ENCODE measurements at places on chromosomes 2 and 18.

GRCh38 chr2:112253261-112253815, 1.5 kb downstream of the ZC3H8 start:
- no peak for DNase-seq

GRCh38 chr2:236795169-236795860, 225.7 kb downstream of the ACKR3 start:
- no peak for DNase-seq

- DNase-seq = no peak
These were observed 721.4 kb upstream of the CNTNAP5 start for GRCh38 chr2:123303731-123304130.

DNA sequence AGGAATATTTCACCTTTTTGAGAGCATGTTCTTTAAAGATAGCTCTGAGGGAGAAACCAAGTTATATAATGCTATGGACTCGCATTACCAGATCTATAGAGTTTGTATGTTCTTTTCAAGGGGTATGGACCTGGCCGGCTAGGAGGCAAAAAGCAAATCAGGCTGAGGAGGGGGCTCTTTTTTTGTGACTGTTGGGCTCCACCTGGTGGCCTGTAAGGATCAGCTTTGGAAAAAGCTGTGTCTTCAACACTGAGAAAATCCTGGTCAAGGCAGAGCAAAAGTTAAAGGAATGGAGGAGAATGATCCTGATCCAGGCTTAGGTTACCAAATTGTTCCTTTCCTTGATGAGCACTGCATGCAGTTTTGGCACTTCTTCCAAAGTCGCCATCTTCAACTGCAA, 180.5 kb downstream of the DIS3L2 start:
- peak; percentile 38 for DNase-seq

DNA sequence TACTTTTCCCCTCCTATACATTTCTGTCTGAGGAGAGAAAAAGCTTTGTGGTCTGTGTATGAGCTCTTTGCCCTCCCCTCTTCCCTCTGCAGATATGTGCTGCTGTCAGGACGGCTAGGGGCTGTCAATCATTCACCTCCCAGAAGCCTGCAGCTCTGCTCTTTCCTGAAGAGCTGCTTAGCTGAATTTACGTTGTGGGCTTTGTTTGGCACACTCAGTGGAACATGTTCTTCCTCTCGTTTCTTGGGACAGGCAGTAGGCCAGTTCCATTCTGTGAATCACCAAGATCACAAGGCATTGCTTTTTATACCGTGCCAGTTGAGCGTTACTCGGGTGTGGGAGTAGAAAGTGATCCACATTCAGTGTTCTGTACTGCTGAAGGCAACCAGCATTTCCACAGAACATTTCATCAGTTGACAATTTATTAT, 136.7 kb downstream of the LAMA3 start:
- DNase-seq = no peak

DNA sequence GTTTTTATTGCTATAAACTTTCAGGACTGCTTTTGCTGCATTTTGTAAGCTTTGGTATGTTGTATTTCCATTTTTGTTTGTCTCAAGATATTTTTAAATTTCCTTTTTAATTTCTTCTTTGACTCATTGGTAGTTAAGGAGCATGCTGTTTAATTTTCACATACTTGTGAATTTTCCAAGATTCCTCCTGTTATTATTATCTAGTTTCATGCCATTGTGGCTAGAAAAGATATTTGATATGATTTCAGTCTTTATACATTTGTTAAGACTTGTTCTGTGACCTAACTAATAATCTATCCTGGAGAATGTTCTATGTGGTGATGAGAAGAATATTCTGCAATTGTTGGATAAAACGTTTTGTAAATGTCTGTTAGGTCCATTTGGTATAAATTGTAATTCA, 62.1 kb downstream of the NUP35 start:
- no peak for DNase-seq

Data from glutamatergic neuron (in vitro differentiated cells).